ENCODE measurements at places on chromosomes 4 and X.

- DNase-seq, result no peak
These were observed 5.7 kb upstream of the ZNF518B start for GRCh38 chr4:10462876-10463275.

DNA sequence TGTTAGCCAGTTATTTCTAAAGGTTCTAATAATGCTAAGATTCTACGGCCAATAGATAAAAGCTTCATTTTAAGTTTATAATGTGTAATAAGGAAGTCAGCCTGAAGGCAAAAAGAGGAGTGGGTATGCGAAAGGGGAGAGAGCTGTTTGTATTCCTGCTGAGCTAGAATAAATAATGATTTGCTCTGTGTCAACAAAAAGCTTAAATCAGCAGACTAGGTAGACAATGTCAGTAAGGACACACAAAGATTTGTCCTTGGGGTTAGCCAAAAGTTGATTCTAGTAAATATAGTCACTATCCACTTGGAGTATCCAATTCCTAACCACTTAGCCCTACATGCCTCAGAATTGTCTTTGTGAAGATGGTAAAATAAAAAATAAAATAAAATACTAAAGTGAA is 90.3 kb upstream of the GRIA3 start:
- no peak for DNase-seq

DNA sequence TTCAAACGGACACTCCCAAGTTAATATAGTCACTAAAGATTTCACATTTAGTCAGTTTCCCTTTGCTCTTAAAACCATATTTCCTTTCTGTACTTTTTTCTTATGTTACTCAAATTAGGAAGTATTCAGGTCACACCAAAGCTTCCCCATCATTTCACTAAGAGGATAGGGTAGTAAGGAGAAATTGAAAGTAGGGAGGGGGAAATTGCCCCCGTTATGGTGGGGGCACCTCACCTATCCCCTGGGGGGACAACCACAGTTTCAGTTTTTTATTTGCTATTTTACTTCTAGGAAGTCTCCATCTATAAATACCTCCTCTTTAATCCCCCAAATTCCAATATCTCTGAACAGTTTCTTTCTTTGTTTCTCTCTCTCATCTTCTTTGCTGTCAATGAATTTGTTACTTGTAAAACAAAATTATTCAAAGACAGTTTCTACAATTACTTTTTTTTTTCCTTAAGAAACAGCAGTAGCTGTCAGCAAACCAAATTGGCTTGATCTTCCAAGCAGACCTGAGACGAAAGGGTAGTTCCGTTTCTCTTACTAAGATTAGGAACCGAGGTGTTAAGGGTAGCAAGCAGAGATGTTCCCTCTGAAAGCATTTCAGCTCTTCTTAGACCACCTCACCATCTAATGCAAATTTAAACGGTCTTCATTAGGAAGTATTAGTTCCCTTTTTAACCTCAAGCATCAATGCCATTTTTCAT is 160.2 kb upstream of the KLF3 start:
- DNase-seq, result no peak

- no peak for DNase-seq
These were observed 141.1 kb upstream of the NDST3 start for GRCh38 chr4:117893207-117893606.

GRCh38 chr4:84862064-84862463 is 104.4 kb downstream of the WDFY3 start:
- no peak for DNase-seq

DNA sequence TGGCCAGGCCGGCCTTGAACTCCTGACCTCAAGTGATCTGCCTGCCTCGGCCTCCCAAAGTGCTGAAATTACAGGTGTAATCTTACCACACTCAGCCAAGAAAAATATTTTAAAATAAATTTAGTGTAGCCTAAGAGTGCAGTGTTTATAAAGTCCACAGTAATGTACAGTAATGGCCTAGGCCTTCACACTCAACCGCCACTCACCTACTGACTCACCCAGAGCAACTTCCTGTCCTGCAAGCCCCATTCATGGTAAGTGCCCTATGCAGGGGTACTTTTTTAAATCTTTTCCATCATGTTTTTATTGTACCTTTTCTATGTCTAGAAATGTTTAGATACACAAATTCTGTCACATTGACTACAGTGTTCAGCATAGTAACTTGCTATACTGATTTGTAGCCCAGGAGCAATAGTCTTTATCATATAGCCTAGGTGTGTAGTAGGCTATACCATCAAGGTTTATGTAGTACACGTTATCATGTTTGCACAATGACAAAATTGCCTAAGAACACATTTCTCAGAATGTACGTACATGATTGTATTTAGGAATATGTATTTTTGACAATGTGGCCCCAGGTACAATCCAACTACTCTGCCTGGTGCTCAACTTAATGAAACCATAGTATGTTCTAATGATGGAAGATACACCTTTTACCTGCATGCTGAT is 455.2 kb downstream of the PCDH7 start:
- DNase-seq, result no peak

DNA sequence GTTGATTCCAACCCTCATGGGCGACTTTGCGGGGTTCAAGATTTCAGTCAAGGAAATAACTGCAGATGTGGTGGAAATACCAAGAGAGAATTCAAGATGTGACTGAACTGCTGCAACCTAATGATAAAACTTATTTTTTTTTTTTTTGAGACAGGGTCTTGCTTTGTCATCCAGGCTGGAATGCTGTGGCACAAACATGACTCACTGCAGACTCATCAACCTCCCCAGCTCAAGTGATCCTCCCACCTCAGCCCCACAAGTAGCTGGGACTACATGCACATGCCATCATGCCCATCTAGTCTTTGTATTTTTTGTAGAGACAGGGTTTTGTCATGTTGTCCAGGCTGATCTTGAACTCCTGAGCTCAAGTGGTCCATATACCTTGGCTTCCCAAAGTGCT is 19.5 kb upstream of the WDFY3 start:
- no peak for DNase-seq

- DNase-seq, result no peak
These were observed 156.9 kb downstream of the SLIT2 start for GRCh38 chr4:20408611-20409010.

- DNase-seq, result no peak
These were observed 3.2 kb upstream of the NEK1 start for GRCh38 chr4:169615467-169616106.

GRCh38 chr4:183887351-183887750 is 17.8 kb upstream of the STOX2 start:
- DNase-seq, result no peak

- no peak for DNase-seq
These were observed 87.3 kb downstream of the ADGRG4 start for GRCh38 chrX:136387951-136388502.

DNA sequence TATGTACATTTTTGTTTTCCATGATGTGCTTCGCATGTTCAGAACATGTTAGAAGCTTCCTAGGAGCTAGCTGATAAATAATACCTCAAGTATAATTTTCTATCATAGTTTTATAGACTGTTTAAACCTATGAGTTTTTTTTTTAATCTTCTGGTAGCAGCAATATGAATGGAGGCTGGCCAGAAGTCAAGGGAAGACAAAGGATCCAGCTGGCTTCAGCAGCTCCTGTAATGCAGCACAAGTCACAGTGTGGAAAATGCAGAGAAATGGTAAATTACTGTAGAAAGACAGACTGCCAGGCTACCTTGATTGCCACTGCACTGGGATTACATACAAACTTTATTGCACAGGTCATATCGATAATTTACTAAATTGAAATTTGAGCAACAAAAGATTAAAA is 537.9 kb downstream of the IQCM start:
- no peak for DNase-seq

DNA sequence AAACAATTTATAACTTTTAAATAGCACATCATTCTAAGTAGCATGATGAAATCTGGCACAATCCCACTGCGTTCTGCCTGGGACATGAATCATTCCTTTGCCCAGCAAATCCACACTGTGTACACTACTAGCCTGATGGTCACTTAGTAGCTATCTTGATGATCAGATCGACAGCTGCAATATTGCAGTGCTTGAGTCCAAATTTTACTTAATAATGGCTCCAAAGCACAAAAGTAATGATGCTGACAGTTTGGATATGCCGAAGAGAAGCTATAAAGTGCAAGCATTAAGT is 86.6 kb upstream of the NPNT start:
- DNase-seq, result no peak

DNA sequence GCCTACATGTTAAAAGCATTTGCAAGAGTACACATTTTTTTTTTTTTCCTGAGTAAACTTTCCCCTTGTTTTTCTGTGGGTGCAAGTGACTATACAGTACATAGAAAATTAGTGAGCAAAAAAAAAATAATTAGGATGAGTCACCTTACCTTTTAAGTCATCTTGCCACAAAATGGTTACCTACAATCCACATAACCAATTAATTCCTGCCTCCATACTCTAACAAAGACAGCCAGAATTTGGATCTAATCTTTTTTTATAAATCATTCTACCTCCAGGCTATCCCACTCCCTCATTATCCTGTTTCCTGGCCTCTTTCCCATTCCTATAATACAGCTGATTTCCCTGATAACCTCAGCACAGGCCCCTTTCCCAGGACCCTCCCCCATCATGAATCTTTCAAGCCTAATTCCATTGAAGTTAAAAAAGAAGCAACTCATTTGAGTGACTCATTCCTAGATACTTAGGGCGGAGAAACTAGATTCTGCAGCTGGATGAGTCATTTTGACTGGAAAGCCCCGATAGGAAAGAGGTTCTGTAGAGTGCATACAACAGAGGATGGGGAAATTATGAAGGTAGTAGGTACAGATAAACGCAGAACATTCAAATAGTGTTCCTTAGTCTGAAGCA is 128.2 kb downstream of the C4orf51 start:
- DNase-seq, result no peak

GRCh38 chr4:108024085-108024877 is 34.6 kb downstream of the HADH start:
- no peak for DNase-seq

DNA sequence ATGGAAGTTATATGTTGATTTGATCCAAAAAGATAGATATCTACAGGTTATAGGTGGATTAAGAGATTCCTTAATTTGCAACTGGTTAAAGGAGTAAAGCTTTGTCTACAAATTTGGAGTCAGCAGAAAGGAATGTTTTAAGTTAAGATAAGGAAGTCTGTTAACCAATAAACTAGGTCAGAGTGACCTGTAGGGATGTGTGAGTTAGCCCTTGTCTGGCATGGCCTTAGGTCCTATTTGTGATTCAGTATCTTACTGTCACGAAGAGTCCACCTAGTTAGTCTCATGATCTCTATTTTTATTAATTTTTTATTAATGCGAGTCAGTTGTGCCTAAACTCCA is 230.8 kb downstream of the INPP4B start:
- no peak for DNase-seq

DNA sequence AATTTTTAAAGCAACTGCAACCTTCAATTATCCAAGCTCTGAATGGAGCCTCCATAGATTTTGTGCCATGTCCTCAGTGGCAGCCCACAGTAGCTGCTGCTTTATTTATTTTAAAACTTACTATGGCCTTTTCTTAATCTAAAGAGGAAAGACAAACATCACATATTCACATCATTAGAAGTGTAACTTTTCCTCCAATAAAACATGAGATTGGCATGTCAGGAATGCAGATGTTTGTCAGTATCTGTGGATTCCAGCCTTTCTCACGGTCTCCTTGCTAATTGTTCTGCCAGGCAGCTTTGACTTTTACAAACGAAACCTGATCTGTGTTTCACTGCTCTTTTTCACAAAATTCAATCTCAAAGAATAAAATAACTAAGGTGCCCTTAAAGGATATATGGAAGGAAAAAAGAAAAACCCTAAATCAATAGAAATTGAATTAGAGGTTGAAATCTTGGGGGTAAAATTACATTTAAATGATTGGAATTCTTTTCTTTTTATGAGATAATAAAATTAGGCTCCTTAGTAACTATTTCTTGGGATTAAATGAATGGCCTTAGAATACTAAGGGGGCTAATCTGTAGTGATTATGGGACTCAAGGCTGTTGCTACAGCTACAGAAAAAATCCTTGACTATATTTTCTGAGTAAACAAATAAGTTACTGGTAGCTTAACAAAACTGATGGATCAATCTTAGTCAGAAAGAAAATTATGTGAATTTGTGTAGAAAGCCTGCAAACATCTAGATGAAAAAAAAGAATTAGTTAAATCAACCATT is 151.3 kb downstream of the RTL9 start:
- no peak for DNase-seq

DNA sequence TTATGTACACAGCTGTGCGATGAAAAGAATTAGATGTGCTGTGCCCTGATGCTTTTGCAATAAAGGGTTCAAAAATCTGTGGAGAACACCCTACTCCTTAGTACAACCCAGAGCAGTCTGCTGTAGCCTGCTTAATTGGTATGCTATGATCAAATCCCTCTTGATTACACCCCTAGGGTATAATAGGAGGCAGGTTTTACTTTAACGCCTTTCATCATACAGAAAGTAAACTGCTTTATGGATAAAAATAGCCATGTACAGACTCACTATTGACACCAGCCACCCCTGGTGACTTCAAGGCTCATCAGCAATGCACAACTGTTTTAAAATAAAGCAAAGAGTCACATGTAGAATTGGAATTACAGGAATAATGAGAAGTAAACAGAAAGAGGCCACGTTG is 315.3 kb downstream of the DMD start:
- DNase-seq, result no peak

DNA sequence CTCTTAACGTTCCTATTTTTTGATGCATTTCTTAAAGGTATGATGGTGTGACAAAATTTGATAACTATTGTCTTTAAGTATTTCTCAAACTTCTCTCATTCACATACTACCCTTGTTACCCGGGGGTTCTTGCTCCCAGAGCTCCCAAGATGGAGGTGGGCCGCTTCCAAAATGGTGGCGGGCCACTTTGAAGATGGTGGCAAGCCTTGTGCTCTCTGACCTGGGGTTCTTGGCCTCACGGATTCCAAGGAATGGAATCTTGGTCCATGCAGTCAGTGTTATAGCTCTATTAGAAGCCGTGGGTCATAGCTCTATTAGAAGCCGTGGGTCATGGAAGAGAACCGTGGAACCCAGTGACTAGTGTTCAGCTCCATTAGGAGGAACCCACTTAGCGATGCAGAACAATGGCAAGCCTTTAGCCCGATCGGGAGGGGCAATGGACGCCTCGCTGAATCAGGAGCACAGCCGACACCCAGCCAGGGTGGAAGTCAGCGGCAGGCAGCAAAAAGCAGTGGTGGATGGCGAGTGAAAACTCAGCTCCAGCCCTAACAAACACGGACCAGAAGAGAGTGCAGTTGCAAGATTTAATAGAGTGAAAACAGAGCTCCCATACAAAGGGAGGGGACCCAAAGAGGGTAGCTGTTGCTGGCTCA is 403.4 kb downstream of the MAPK10 start:
- DNase-seq, result no peak

GRCh38 chr4:158940271-158940670 is 162.6 kb upstream of the RAPGEF2 start:
- no peak for DNase-seq

GRCh38 chr4:108484187-108484586 is 136.2 kb upstream of the RPL34 start:
- no peak for DNase-seq

- DNase-seq, result no peak
These were observed 2371.8 kb downstream of the PCDH7 start for GRCh38 chr4:33091961-33092360.

GRCh38 chrX:123085311-123085940 is 98.7 kb upstream of the GRIA3 start:
- DNase-seq, result no peak

Data from activated naive CD4-positive, alpha-beta T cell (primary cell).